ENCODE measurements at places on chromosomes 3 and 15.

GRCh38 chr15:27989838-27990237 is 109.3 kb downstream of the OCA2 start:
- no peak for DNase-seq

GRCh38 chr3:16528106-16528505 is 14.6 kb upstream of the RFTN1 start:
- DNase-seq: no peak

GRCh38 chr15:95799286-95800200 is 531.0 kb upstream of the NR2F2 start:
- no peak for DNase-seq

GRCh38 chr15:48507416-48508065 is 138.0 kb downstream of the FBN1 start:
- no peak for DNase-seq

DNA sequence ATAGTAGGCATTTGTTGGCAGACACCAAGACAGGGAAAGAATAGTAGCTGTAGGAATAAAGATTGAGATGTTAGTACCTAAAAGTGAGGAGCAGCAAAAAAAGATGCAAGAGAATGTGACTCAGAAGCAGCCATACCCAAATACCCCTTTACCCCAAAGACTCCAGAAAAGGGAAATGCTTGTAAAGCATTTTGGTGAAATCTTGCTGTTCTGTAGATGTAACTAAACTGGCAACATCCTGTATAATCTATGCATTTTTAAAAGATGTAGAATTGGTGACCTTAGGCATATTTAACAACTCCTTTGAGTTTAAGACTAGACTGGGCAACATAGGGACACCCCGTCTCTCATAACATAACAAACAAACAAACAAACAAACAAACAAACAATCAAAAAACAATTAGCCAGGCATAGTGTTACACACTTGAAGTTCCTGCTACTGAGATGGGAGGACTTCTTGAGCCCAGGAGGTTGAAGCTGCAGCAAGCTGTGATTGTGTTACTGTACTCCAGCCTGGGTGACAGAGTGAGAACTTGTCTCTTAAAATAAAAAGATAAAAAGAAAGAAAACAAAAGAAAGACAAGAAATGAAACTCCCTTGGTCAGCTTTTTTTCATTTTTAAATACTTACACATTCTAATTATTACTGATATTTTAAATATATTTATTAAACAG is 361.5 kb upstream of the KCNH8 start:
- DNase-seq: no peak

- no peak for DNase-seq
Observed at GRCh38 chr3:40869013-40869412, 330.3 kb upstream of the CTNNB1 start.

DNA sequence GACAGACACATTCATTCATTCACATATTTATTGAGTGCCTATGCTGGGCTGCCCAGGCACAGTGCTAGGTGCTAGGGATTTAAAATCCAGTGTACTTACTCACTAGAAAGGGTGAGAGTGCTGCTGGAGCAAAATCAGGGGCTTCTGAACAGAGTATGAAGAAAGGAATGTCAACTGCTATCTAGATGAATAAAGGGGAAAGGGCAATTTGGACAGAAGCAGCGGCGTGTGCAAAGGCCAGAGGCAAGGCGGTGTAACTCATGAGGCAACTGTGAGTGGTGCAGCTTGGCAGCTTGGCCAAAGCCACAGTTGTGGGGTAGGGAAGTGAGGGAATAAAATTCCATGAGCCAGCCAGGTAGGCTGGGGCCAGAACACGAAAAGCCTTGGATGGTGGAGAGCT is 76.7 kb downstream of the RAD18 start:
- no peak for DNase-seq

- DNase-seq: no peak
Observed at GRCh38 chr3:155248531-155249187, 44.8 kb downstream of the STRIT1 start.

- DNase-seq: no peak
Observed at GRCh38 chr3:195394700-195395099, 48.1 kb downstream of the ACAP2 start.

- DNase-seq: no peak
Observed at GRCh38 chr3:125316246-125316645, 58.9 kb downstream of the ZNF148 start.

- DNase-seq: no peak
Observed at GRCh38 chr3:143472731-143473523, 353.4 kb downstream of the CHST2 start.

- no peak for DNase-seq
Observed at GRCh38 chr3:188707381-188708288, 464.1 kb upstream of the TPRG1 start.

- no peak for DNase-seq
Observed at GRCh38 chr3:2985479-2985878, 124.7 kb downstream of the IL5RA start.

GRCh38 chr3:50530001-50530970 is 26.9 kb upstream of the CACNA2D2 start:
- DNase-seq: no peak

- no peak for DNase-seq
Observed at GRCh38 chr3:138289260-138289659, 40.4 kb downstream of the NME9 start.

DNA sequence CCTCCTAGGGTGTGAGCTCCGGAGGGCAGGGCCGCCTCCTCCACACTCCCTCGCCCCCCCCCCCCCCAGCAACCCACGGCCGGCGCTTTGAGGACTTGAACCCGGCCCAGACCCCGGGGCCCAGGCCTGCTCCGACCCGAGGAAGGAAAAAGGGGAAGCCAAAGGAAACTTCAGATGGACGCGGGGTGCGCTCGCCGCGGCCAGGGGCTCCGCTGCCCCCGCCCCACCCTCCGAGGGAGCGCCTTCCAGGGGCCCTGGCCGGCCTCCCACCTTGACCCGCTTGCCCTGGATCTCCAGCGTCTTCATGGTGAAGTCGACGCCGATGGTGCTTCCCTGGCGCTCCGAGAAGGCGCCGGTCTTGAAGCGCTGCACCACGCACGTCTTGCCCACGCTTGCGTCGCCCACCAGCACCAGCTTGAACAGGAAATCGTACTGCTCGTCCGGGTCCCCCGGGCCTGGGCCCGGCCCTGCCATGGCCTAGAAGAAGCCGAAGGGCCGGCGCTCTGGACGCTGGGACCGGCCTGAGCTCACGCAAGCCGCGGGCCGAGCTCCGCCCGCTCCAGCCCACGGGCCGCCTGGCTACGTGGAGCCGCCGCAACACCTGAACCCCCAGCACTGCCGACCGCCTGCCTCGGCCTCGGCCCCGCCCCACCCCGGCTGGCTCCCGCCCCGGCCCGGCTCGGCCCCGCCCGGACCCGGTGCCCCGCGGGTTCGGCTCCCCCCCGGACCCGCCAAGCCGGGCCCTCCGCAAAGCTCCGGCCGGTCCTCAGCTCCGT is 400 bp downstream of the RAB43 start:
- no peak for DNase-seq

- DNase-seq: no peak
Observed at GRCh38 chr3:43863966-43864933, 173.5 kb downstream of the ABHD5 start.

- no peak for DNase-seq
Observed at GRCh38 chr3:195260280-195260905, 10.6 kb downstream of the XXYLT1 start.

DNA sequence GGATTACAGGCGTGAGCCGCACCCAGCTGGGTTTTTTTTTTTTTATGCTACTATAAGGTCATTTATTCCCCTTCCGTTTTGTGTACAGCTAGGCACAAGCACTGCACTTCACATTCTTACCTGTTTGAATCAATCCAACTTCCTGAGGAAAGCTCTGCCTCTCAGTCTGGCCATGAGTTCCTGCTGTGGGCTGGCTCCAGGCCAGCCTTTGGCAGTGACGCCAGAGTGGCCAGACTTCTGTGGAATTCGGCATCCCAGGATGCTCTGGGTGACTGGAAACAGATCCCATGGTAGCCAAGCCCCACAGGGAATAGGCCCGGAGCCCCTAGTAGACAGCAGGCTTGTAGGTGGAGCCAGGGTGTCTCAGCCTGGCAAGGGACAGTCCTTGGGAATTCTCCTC is 21.5 kb upstream of the TIMP4 start:
- DNase-seq: no peak

- peak; percentile 57 for DNase-seq
Observed at GRCh38 chr15:66504563-66505429, at the start of the genes RPL4 and ZWILCH. TSS of gene RPL4 (minus strand) at chr15:66504855. CDS start at chr15:66504790, 65 bp downstream. TSS of gene ZWILCH (plus strand) at chr15:66505326. CDS start at chr15:66505339, 13 bp downstream.

DNA sequence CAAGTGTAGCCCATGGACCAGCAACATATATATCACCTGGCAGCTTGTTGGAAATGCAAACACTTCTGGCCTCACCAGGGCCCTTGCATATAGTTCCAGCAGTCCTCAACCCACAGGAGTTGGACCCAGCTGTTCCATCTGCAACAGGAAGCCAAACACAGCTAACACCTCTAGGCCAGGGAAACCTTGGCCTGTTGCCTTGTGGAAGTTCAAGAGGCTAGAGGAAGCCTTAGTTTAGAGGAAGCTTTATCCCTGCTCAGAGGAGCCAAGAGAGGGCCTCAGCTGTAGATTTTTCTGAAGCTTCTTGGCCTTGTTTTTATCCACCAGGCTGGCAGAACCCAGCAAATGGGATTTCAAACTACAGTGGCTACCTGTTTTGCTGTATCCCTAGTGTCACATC is 11.4 kb downstream of the FHIT start:
- no peak for DNase-seq

- DNase-seq: no peak
Observed at GRCh38 chr15:23035964-23036566, 3.3 kb downstream of the TUBGCP5 start.

- no peak for DNase-seq
Observed at GRCh38 chr3:42819351-42819965, 10.2 kb downstream of the ACKR2 start.

DNA sequence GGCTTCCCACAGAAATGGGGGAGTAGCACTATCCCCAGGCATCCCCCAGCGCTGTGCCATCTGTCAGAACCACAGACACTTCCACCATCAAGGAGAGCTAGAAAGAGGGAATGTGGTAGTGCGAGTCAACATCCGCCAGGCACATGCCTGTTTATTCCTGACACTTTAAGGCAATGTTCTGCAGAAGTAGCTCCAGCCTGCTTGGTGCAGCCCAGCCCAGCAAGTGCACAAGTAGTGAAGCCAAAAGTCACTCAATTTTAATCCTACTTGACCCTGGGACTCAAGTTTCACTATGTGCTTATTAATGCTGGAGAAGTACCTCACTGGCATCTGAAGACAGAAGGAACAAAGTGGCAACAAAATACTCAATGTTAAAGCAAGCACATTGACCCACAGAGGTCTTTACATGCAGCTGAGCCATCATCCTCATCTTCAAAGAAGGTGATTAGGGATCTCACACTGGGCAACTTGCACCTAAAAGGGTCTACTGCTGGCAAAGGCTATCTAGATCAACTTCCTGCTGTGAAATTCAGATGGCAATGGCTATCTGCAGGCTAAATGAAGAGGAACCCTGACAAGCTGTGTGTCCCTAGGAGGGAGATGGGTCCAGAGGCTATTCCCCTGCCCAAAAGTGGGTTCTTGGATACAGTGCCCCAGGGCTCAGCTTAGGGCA is 61.4 kb upstream of the CLDN18 start:
- DNase-seq: no peak

- DNase-seq: peak; percentile 45
Observed at GRCh38 chr15:70504299-70504951, 258.9 kb downstream of the UACA start.

GRCh38 chr15:89649716-89650115 is 5.6 kb downstream of the KIF7 start:
- DNase-seq: peak; percentile 18

GRCh38 chr15:84969257-84969656 is 12.4 kb upstream of the PDE8A start:
- DNase-seq: no peak

- DNase-seq: no peak
Observed at GRCh38 chr15:101446518-101447167, 42.9 kb downstream of the PCSK6 start.

- DNase-seq: no peak
Observed at GRCh38 chr3:81465510-81466200, 295.8 kb downstream of the GBE1 start.

GRCh38 chr15:73924171-73924921 is 1.9 kb upstream of the LOXL1 start:
- no peak for DNase-seq

- DNase-seq: no peak
Observed at GRCh38 chr15:101486696-101487459, 2.6 kb downstream of the PCSK6 start.

DNA sequence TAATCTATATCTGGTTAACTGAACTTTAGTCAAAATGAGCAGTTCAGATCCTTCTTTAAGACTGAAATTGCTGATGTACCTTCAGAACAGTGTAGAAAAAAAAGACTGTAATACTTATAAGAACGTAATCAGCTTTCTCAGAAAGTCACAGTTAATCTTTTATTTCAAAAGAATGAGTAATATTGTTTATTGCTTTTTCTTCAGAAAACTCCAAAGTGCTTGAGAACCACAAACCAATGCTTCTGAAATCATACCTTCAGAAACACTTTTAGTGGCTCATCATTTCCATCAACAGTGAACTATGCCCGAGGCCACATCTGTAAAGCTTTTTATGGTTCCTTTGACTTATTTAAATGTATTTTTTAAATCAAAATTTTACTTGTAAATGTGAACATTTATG is 33.3 kb upstream of the CLASP2 start:
- DNase-seq: no peak

GRCh38 chr3:136903899-136904298 is 41.9 kb downstream of the NCK1 start:
- DNase-seq: no peak

GRCh38 chr3:57068437-57069089 is 8.1 kb downstream of the SPATA12 start:
- DNase-seq: no peak

DNA sequence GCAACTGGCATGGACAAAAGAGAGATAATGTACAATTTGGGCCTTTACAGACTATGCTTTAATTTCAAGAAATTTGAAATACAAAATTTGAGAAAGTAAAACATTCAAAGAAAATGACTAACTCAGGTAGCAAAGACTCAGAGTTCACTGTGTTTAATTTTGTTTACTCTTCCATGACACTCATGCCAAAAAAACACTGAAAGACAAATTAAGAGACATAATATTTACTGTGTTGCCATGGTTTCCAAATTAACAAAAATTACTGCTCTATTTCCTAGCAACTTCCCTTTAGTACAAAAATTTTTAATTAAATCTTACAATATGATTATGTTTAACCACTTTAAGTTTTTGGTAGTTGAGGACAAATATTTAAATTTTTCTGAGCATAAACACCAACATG is 29.6 kb downstream of the LRRFIP2 start:
- DNase-seq: no peak

DNA sequence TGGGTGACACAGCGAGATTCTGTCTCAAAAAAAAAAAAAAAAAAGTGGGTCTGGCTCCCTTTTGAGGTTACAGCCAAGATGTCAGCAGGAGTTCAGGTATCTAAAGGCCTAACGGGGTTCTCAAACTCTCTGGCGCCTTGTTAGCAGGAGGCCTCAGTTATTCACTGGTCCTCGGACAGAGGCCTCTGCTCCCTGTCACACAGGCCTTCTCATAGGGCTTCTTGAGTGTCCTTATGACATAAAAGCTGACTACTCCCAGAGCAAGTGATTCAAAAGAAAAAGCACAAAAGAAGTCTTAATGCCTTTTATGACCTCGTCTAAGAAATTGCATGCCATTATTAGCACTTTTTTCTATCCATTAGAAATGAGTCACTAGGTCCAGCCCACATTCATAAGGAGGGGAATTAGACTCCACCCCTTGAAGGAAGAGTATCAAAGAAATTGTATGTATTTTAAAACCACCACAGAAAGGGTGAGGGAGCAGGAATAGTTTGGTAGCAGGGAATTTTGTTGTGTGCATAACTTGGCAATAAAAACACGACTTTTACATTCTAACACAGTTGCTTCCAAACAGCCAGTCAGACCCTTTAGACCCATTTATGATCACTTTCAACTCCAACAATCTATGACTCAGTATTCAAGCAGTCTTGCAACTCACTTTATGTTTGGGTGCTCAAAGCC is 90.3 kb downstream of the MEX3B start:
- DNase-seq: no peak

Measured in omental fat pad (tissue), 4 donors.